ENCODE measurements at places on chromosomes 12 and 14.

DNA sequence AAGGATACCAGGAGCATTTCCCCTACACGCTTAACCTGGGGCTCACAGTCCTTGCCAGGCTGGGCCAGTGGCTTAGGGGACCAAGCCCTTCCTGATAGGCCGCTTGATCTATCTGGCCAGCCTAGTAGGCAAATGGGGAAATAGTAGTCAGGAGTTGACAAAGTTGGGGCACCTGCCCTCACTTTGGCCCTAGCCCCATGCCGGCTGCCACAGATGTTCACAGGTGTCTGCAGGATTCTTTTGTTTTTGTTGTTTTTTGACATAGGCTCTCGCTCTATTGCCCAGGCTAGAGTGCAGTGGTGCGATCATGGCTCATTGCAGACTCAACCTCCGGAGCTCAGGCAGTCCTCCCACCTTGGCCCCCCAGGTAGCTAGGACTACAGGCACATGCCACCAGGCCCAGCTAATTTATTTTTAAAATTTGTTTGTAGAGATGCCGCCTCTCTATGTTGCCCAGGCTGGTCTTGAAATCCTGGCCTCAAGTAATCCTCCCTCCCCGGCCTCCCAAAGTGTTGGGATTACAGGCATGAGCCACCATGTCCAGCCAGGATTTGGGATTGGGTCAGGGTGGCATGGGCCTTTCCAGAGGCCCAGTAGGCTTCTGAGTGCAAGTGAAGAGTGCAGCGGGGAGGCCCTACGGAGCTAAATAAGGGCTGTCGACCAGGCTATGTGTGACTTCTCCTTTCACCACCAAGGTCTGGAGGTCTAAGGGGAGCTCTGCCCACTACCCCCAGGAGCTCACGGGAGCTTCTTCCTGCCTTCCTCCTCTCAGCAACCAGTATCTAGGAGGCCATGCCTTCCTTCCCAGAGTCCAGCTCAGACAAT, 15.5 kb upstream of the HDAC7 start:
- no peak for DNase-seq

DNA sequence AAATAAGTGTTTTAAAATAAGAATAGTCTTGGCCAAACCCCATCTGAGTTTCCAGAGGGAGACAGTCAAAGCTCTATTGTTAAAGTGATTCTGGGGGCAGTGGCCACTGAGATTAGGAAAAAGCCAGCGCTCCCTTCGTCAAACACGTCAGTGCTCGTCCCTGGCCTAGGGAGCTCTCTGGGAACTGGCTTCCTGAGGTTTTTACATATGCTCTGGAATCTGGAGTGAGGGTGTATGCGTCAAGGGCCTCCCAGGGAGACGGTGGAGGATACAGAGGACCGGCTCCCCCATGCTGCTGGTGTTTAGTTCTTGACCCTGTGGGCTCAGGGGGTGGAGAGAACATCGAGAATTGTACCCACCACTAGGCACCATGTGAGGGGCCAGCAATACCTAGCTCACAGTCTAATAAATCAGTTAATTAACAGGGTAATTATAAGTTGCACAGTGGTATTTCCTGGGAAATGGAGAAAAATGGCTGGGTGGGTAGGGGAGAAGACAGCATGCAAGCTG, 87.0 kb downstream of the SLC25A47 start:
- no peak for DNase-seq

DNA sequence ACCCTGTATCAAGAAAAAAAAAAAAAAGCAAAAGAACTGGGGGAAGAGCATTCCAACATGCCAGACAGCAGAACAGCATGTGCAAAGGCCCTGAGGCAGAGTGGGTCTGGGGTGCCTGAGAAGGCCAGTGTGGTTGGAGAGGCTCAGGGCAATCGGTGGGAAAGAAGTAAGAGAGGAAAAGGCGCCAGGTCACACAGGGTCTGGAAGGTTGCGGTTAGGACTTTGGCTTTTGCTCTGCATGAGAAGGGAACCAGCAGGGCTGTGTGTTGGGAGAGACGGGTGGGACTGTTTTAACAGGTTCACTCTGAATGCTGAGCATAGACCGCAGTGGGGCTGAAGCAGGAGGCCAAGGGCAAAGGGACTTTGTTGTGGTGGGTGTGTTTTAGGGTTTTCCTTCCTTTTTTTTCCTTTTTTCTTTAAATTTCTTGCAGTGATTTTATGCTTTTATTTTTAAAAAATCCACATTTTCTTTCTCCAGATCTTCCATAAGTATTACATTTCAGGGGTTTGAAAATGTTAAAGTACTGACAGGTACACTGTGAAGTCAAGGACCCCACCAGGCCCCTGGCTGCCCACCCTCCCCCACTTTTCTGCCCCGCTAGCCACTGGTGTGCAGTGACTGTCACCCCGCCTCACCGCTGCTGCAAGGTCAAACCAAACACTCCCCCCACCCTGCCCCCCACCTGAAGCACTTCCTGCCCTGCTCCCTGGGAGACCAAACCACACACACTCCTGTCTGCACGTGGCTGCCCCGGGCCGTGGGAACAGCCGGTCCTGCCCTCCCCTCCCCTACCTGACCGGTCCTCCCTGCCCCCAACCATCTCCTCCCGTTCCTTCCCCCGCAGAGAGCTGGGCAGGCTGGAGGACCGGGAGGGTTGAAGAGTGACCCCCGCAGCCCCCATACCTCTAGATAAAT, 30.0 kb downstream of the DTX1 start:
- no peak for DNase-seq

- no peak for DNase-seq
Observed at GRCh38 chr12:2679068-2679815, 115.5 kb upstream of the FKBP4 start.
